Astrocyte (in vitro differentiated cells and primary cell): ENCODE measurements at places on chromosomes 1 and 21.

DNA sequence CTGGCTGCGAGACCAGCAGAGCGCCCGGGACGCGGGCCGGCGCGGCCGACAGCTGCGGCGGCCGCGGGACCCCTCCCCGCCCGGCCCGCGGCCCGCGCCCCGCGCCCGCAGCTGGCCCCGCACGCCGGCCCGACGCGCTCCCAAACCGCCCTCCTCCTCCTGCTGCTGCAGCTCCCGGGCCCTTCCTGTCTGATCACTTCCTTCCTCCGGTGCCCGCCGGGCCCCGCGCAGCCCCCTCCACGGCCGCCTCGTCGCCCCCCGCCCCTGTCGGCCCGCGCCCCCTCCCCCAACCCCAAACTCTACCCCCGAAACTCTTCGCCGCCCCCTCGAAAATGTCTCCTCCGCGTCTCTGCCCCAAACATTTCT is 594 bp downstream of the LUZP1 start:
- no peak for DNase-seq

DNA sequence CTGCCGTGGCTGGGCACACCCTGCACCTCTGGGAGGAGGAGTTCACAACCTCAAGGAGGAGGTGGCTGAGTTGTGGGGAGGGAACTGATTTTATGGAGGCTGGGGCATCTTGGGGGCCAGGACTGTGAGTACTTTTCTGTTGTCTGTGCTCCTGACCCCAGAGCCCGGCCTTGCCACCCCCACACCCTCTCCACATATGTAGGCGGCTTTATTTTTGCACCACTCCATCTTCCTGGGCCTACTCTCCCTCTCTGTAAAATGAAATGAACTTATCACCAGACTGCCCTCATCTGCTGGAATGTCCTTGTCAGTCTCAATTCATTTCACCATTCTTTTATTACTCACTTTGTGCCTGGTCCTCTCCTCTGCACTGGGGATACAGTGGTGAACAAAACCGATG is 12.8 kb downstream of the FOXD2 start:
- no peak for DNase-seq

DNA sequence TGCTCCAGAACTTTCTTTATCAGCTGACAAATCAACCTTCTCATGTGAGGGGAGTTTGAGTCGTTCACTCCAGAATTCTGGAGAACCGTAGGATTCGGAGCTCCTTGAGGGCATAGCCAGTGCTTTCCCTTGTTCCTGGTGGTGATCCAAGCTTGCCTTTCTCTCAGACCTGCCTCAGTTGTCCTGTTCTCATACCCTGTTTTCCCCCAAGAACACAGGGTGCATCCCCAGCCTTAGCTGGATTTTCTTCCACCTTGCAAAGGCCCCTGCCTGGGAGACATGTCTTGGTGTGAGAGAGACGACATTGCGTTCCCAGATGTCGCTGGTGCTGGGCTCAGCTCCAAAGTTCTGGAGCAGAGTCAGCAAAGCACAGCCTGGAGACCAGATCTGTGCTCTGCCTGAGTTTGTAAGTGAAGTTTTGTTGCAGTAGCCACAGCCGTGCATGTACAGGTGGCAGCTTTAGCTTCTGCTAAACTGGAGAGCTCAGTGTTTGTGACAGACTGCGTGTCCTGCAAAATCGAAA is 40.0 kb downstream of the ABCG1 start:
- DNase-seq, result no peak

- no peak for DNase-seq
These were observed 62.3 kb downstream of the ST6GALNAC3 start for GRCh38 chr1:76136894-76137293.

DNA sequence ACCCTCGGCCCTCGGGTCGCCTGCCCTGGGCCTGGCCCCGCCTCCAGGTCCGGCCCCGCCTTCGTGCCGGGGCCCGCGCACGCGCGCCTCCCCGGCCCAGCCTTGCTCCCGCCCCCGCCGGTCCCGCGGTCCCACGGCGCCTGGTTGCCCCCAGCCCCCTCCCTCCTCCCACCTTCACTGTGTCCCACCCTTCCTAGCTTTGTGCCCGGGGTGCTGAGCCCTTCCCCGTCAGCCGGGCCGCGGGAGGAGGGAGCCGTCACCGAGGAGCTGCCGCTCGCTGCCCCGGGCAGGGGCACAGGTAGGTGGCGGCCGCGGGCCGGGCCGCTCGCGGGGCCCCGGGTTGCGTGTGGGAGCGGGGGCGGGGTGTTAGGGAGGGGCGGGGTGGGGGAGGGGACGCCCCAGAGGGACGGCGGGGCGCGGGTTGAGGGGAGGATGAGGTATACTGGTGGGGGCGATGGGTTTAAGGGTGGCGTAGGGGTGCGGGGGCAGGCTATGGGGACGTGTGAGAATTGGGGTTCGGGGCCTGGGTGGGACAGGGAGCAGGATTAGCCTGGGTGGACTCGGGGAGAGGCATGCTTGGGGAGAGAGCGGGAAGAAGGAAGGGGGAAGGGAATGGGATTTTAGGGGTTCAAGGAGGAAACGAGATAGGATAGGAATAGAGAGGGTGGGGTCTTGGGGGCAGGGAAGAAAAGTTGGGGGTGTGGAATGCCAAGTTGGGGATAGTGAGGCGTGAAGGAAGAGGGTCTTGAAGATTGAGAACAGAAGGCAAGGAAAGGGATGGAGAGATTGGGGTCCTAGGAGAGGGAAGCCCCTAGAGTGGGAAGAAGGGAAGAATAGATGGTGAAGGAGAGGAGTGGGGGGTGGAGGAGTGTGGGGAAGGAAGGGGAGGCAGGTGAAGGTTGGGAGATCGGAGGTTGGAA is at the start of gene LRRC42:
TSS of gene LRRC42 (plus strand) at position 99 of the 920 bp plus-strand sequence. CDS start 5,650 bp downstream, outside the sequence.
- no peak for DNase-seq

GRCh38 chr1:3669421-3669821 is 17.1 kb downstream of the TP73 start:
- DNase-seq, result no peak

DNA sequence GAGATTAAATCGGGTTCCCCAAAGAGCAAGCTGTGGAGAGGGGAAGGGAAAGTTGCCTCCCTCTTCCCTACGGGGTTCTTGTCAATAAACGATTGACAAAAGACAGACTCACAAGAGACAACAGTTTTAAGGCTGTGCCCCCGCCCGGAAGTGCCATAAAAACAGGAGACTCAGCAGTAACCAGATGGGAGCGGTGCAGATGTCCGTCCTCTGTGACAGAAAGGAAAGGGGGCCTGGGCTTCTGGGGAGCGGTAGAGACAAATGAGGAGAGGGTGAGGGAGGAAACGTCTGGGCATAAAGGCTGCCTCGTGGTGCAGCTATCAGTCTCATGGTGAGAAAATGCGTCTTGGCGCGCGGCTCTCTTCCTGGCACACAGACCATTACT is 5.9 kb downstream of the TP73 start:
- no peak for DNase-seq

DNA sequence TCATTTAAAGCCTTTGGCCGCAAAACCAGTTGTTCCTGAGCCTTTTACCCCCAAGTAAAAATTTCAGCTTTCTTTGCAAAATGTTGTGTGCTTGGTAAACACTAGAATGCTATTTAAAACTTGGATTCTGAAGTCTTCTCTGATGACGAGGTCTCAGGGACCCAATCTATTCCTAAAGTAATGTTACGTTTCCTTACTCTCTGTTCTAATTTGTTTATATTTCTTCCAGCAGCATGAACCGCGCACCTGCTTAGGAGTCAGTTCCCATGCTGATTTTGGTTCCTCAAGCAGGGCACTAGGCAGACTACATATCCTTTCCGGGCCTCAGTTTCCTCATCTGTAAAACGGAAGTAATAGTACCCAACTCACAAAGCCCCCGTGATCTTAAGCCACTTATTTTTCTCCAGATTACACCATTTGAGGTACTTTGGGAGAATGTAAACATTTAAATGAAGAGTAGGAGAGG is 969 bp upstream of the ALDH4A1 start:
- DNase-seq, result no peak

- DNase-seq, result no peak
These were observed 11.5 kb upstream of the ATP1B1 start for GRCh38 chr1:169094897-169095569.

- no peak for DNase-seq
These were observed 3.6 kb downstream of the CRYBG2 start for GRCh38 chr1:26350343-26350700.

- DNase-seq, result peak; percentile 85
These were observed 121.4 kb upstream of the GORAB start for GRCh38 chr1:170410401-170411166.

- DNase-seq, result no peak
These were observed 33.5 kb upstream of the ITPKB start for GRCh38 chr1:226772446-226773139.
